ENCODE measurements at places on chromosomes 5 and 9. TPM values are rescaled to one million over a fixed set of nuclear protein-coding genes. Genes with fewer than 3 reads are reported as not detected.

DNA sequence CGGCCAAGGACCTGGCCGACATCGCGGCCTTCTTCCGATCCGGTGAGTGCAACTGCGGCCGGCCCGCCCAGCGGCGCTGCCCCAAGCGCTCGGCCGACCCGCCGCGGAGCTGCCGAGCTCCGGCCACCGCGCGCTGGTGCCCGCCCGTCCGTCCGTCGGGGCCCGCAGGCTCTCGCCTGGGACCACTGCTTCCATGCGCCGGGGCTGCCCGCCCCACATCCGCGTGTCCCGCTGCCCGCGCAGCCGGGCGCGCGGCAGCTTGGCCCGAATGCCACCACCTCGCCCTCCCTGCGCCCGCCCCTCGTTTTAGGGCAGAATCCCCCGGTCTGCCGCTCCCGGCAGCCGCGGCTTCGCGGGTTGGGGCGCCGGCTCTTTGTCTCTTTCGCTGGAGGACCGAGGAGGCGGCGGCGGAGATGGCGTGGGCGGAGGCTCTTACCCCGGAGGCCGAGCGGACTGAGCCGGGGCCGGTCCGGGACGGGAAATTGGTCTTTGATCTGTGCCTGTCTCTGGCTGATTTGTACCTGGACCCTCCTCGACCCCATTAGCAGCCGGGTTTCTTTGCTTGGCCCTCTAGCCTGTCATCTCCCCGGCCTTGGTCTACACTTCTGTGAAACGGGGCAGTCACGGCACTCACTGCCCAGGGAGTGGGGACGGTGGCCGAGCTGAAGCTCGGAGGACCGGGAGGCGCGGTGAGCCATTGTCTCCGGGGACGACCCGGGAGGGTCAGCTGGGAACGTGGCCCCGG, 871 bp downstream of the TRIO start:
- DNase-seq, result peak; percentile 40

DNA sequence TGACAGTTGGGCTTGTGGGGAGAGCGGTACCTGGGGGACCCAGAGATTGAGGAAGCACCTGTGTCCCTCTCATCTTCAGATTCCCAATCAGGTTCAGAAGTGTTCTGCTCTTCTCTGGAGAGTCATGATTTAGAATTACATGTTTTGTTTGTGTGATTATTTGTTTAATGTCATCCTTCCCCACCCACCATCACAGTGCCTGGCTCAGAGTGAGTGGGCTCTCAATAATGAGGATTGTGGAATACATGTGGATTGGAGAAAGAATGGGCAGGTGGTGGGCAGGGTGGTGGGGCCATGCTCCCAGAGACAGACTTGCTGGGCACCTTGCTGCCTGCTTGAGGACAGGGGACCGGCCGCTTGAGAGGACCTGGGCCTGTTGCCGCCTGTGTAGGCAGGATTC, 88.0 kb downstream of the PPARGC1B start:
- no peak for DNase-seq

The OBP2B gene
- not detected for total RNA-seq

DNA sequence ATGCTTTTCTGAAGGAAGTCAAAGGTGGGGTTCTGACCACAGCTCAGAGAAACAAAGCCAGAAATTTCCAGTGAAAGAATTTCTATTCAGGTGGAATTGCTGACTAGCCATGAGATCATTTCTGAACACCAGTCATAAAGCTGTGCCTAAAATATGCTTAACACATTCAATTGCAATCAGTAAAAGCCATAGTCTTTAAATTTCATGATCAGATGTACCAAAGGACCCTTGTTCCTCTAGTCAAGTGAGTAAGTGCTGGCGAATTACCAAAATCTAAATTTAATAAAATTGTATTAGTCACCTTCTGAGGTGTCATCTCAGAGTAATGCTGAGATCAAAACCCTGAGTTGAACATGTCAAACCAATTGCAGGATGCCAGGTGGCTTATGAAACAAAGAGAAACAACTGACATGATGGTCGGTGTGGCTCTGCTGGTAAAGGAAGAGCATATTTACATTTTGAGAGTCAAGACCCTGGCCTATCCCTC, 334.2 kb upstream of the CCNH start:
- DNase-seq, result peak; percentile 5

The CDC37L1 gene
- 35.2 TPM for total RNA-seq

- no peak for DNase-seq
Measured at GRCh38 chr5:67291671-67292070, 95.1 kb upstream of the CD180 start.

GRCh38 chr9:100269656-100270055, 83.1 kb downstream of the TEX10 start:
- no peak for DNase-seq

- DNase-seq, result peak; percentile 56
Measured at GRCh38 chr5:150587856-150588595, 52.4 kb upstream of the SYNPO start.

DNA sequence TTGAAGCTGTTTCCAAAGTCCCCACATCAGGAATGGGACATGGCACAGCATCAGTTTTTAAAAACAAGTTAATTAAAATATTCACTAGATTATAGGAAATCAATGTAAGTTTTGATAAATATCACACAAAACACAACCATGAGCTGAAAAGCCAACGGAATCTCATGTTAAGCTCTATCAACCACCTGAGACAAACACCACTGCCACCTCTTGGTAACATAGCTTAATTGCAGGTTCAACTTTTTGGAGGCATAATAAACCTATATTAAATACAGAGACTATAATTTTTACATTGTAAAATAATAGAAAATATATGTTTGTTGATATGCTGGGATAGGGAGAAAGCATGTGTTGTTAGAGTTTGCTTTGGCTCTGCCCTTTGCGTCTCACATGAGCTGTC, 126.1 kb downstream of the SV2C start:
- no peak for DNase-seq

- DNase-seq, result no peak
Measured at GRCh38 chr5:150329038-150329437, 26.3 kb upstream of the ARSI start.

GRCh38 chr5:115616892-115617291, 8.9 kb downstream of the TMED7 start:
- DNase-seq, result no peak

DNA sequence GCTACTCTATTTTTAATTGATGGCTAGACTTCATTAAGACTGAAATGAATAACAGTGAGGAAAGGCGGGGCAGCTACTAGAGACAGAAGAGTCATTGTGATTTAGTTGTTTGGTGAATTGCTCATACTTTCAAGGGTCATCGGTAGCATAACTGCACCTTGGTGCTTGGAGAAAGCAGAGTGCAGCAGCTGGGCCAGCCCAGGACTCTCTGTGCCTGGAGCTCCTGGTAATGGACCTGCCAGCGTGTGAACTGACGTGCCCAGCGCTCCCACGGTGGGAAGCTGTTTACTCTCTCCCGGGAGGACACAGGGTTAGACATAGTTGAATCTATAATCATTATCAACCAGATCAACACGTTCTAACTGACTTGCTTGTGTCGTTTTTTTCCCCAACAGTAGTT, 42.9 kb downstream of the LURAP1L start:
- peak; percentile 63 for DNase-seq

DNA sequence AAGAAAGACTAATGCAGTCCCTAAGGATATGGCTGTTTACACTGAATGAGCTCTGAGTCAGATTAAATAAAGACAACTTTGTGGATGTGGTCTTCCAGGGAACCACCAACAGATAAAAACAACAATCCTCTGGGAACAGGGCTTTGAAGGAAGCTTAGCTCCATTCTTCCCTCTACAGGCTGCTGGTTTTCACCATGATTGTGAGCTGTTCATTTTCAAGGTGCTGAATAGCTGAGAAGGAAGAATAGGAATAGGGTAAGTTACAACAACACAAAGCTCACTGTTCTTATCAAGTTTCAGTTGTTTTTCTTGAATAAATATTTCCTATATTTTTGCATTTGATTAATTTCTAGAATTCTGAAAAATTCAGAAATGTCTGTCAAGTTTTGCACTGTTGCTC, 25.9 kb upstream of the PTAR1 start:
- DNase-seq, result peak; percentile 48

The NR2F1 gene
- 20.5 TPM for total RNA-seq

GRCh38 chr5:124741711-124742496, 4.5 kb downstream of the ZNF608 start:
- DNase-seq, result peak; percentile 97

DNA sequence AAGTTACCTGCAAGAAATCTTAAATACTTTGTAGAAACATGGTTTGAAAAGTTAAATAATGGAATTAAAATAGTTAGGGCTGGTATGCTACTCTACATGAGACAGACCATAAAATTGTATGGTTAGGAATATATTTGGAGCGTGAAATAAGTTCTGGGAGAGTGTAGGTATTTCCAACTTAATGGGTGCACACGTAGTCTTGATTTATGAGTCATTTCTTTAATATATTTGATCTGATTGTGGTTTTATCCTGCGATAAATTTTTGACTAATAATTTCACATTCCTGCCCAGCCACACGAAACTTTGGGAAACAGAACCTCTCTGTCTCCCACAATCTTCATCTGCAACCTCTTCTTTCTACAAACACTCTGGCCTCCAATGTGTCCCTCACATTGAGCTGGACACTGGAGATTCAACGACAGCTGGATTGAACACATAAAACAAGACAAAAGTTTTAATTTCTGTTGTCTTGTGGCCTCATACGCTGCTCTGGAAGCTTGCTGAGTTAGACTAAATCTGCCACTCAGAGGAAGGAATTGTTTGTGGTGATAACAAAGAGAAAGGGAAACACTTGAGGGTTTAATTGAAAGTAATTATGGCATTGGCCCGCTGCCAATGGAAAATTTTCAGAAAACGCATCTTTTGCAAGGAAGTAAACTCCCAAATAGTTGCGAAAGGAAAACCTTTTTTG, 201.8 kb upstream of the ZNF608 start:
- DNase-seq, result no peak

The ACSL6 gene
- total RNA-seq, result not detected

DNA sequence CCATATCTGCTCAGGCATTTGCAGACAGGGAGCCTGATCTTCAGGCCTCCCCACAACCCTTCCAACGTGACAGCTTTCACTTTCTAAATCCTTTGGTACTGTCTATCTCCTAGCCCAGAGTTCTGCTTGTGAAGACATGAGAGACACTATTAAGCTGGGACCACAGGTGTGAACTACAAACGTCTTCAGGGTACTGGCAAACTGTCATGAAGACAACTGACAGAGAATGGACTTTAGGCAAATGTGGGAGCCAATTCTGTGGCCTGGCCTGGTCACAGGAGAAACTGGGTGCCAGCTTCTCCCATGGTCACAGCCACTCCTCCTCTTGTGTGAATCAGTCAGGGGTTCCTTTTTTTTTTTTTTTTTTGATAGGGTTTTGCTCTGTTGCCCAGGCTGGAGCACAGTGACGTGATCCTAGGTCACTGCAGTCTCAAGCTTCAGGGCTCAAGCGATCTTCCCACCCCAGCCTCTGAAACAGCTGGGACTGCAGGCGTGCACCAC, 10.4 kb downstream of the TRIM14 start:
- no peak for DNase-seq

DNA sequence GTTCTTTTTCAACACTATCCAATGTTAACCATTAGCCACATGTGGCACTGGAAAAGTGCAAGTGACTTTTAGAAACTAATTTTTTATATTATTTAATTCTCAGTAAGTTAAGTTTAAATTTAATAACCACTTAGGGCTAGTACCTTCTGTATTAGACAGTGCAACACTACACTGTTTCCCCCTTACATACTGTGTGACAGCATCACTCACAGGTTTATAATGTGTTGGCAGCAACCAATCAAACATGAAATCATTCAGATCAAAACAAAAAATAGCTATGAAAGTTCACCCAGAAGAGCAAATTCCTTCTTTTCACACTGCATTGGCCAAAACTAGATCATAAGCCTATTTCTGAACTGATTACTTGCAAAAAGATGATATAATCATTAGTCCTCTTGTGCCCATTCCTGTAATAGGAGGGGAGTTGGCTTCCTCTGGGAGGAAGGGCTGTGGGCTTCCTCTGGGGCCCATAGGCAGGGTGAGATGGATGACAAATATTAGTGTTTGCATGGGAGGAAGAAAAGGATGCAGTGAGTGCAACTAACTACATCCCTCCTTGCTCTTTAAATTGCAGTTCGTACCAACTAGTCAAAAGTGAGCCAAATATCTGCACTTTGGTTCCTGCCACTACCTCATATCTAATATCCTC, 708.1 kb upstream of the RGMB start:
- DNase-seq, result peak; percentile 9

DNA sequence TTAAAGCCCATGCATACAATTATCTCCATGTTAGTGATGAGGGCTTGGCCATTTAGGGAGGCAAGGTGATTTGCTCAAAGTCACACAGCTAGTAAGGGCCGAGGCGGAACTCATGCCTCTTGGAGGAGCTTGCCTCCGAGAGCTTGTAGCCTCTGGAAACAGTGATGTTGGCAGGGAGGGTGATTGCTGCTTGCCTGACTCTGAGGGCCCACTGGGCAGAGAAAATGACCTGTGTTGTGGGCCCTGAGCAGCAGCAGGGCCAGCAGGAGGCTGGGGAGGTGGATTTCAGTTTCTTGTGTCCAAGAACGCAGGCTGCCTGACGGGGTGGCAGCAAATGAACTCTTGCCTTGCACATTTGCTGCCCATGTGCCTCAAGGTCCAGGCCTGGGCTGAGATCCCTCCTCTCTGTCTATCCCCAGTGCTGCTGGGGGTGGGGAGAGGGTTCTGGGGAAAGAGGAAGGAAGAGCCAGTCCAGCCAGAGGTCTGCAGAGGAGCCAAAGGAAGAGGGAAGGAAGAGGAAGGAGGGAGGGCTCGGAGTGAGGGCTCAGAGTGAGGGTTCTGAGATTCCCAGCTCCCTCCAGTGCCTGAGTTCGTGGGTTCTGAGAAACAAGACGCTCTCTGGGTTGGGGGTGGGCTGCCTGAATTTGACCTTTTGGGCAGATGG, 16.2 kb upstream of the PTGS1 start:
- DNase-seq, result no peak

GRCh38 chr5:91670563-91670962, 287.4 kb upstream of the ARRDC3 start:
- DNase-seq, result no peak

DNA sequence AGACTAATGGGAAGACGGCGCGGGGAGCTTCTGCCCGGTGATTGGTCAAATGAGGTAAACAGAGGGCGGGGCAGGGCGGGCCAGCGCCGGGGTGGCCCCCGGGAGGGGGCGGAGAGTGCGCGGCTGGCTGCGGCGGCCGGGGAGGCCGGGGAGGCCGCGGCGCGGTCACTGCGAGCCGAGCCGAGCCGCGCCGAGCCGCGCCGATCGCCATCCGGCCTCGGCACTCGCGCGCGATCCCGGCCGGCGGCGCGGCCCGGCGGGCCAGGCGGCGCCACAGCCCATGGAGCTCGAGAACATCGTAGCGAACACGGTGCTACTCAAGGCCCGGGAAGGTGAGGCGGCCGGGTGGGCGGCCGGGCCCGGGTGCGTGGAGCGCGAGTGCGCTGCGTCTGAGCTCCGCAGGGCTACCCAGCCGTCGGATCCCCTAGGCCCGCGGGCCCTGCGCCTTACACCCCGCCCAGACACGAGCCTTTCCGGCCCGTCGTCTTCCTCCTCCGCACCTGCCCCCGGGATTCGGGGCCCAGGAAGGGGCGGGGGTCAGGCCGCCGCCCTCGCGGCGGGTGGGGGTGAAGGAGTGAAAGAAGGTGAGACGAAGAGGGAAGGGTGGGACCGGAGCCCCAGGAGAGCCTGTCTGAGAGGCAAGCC, at the start of gene GRK6:
TSS of gene GRK6 (plus strand) at position 111 of the 645 bp plus-strand sequence. CDS start at position 281, 170 bp downstream.
- no peak for DNase-seq

The VCAN gene
- total RNA-seq, result 1,493 TPM
